ENCODE measurements at places on chromosomes 3 and 15.

GRCh38 chr3:12483410-12483809 is 870 bp upstream of the TSEN2 start:
- DNase-seq, result no peak

DNA sequence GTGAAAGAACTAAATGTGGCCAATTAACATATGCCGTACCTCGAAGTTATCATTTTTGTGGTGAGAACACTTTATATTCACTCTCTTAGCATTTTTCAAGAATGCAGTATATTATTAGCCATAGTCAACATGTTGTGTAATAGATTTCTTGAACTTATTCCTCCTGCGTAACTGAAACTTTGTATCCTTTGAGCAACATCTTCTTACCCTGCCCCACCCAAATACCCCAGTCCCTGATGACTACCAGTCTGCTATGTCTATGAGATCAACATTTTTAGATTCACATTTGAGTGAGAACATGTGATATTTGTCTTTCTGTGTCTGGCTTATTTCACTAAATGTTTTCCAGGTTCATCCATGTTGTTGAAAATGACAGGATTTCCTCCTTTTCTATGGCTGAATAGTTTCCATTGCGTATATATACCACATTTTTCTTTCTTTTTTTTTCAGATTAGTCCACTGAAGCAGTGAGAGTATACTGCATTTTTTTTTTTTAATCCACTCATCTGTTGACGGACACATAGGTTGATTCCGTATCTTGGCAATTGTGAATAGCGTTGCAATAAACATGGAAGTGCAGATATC is 12.7 kb upstream of the KBTBD8 start:
- no peak for DNase-seq

GRCh38 chr3:58104712-58105111 is 96.5 kb downstream of the FLNB start:
- DNase-seq, result no peak

- no peak for DNase-seq
Measured at GRCh38 chr15:27258287-27258686, 287.3 kb downstream of the GABRG3 start.

GRCh38 chr15:91604122-91604521 is 249.4 kb upstream of the SLCO3A1 start:
- no peak for DNase-seq

Measured in amygdala (tissue), 56 donors.